ENCODE measurements at places on chromosomes 4 and X.
A peak's percentile ranks its signal among the peaks of the same experiment; 100 is the strongest.

GRCh38 chrX:153388722-153389459 lies 12.3 kb downstream of the PNMA6E start:
- no peak for DNase-seq

GRCh38 chr4:33218238-33218637 lies 2498.1 kb downstream of the PCDH7 start:
- no peak for DNase-seq

- no peak for DNase-seq
Observed at GRCh38 chr4:1317177-1318045, 27.7 kb downstream of the MAEA start.

DNA sequence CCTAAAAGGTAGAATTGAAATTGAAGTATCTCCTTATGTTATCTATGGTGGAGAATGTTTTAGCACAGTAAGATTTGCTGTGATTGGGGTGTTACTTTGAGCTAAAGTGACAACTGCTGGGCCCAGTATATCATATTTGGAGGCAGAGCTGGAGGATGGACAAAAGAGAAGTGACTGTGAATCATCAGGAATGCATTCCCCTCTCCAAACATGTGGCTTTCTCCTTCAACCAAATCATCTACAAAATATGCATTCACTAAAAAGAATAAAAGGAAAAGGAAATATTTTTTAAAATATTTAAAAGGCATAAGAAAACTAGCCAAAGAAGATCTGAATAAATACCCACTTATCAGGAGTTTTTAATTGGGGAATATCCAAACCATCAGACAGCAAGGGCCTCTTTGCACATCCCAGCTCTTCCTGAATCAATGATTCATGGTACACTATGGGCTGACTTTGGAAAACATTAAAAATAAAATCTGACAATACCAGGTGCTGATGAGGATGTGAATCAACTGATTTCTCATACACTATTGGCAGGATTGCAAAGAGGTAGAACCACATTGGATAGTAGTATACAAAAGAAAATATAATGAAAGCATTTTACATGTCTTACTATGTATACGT lies 671.7 kb upstream of the NR3C2 start:
- DNase-seq: no peak

DNA sequence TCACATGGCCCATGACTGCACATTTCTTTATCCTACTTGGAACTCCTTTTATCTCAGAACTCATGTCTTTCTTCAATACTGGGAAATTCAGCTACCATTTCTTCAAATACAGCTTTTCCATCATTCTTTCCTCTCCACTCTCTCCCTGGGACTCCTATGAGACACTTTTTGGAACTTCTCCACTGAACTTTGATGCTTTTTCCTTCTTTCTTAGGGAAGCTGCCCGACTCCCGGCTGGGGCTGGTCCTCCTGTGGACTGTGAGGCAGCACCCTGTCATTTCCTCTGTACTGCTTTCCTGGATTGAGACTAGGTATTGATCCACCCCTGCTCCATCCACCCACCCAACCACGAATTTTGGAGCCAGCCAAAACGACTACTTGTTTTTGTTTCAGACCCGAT lies 40.0 kb downstream of the ZFYVE28 start:
- no peak for DNase-seq

DNA sequence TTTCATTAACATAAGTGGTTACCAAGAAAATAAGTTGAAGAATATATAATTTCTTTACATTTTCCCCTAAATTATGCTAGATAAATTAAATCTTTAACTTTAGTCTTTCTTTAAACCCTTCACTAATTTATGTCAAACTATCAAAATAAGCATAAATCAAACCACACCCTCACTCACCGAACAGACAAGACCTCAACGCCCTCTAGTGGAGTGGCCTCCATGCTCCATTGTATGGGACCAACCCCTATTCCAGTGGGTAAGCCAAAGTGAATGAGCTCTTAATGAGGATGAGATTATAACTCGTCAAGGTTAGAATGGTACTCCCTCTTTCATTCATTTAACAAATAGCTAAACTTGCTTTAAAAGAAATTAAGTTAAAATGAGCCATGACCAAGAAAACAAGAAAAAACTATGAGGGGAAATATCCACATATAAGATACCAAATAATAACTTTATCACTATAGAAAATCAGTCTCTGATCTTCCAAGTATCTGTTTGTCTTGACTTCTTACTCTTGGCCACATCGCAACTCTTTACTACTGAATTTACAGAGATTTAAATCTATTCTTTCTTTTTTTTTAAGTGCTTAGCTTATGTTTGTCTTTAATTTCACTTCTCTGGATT lies 15.6 kb upstream of the BBS12 start:
- DNase-seq: peak; percentile 14
